ENCODE measurements at places on chromosomes 16 and 17.

DNA sequence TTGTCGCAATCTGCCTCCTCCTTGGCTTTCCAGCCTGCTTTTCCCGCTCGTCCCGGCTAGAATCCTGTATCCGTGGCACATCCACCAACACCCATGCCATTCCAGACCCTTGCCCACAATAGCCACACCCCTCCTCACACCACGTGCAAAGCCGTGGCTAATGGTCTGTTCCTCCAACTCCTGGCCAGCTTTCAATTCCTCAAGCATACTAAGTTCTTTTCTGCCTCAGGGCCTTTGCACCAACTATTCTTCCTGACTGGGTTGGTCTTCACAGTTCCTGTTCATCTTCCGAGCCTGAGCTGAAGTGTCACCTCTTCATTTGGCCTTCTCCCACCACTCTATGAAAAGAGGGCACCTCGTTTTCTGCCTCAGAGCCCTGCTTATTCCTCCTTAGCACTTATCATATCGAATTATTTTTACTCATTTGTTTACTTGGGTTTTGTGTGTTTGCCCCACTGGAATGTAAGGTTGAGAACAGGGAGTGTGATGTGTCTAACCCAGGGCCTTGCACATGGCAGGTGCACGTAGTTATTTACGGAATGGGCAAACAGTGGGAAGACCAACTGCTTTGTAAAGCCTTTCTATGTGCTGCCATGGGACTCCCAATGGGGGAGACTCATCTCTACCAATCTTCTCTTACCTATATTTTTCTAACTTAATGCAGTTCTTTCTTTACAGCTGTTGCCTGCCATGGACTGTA lies 69.0 kb downstream of the CDK5R1 start:
- DNase-seq: no peak

- no peak for DNase-seq
These were observed 36.4 kb upstream of the ARHGAP17 start for GRCh38 chr16:25051406-25052150.

- DNase-seq: no peak
These were observed 1066.7 kb upstream of the RBFOX1 start for GRCh38 chr16:6265968-6266367.

- DNase-seq: no peak
These were observed 2287.0 kb downstream of the TP53TG3F start for GRCh38 chr16:35746281-35746962.

GRCh38 chr16:2810651-2811050 lies 6.4 kb upstream of the PRSS21 start:
- DNase-seq: no peak

DNA sequence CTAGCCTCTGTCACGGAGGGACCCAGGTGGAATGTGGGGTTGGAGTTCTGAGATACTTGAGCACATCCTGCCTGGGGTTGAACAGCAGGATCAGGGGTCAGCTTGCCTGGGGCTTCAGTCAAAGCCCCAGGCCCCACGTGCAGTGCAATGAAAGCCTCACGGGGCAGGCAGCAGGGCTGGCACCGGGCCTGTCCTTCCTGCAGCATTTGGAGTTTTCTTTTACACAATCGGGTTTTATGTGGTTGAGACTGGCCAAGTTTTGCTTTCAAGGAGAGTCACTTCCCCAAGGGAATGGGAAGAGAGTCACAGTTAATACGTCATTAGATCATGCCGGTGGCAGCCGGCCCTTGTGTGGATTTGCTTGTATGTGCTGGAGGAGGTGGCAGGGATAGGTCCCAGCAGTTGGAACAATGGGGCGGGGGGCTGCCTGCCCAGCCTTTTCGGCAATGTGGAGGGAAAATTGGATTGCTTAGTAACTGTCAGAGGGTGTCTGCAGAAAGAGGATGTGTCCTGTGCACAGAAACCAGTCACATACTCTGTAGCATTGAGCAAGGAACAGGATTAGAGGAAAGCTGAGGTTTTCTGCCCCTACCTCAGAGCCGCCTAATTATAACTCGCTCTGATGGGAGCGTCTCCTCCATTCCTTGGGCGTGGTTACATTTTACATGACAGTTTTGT lies 4.5 kb downstream of the RMI2 start:
- DNase-seq: no peak

DNA sequence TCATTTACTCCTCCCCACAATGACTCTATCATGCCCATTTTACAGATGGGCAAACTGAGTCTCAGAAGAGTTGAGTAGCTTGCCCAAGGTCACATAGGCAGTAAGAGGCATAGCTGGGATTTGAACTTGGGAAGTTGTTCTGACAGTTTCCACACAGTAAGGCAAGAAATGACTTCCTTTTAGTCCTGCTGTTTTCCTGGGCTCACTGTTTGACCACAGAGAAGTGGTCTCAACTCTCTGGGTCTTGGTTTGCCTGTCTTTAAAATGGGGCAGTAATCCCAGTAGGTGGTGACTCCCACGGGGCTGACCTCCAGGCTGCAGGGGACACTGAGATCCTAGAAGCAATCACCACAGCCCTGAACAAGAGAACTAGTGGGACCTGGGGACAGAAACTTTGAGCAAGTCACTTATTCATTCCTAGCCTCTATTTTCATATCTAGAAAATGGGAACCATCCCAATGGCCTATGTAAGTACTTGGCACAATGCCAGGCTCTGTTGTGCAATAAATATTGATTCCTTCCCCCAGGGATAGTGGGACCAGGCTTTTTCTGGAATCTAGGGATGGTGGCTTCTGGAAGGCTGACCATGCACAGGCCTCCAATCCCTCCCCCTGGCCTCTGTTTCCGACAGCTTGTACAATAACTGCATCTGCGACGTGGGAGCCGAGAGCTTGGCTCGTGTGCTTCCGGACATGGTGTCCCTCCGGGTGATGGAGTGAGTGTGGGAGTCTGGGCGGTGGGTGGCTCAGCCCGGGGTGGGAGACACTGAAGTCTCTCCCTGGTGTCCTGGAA lies 20.5 kb downstream of the DEXI start:
- no peak for DNase-seq

- no peak for DNase-seq
These were observed 665.9 kb upstream of the SALL1 start for GRCh38 chr16:51816929-51817328.

GRCh38 chr17:19407601-19408345 lies 3.3 kb upstream of the RNF112 start:
- DNase-seq: no peak

DNA sequence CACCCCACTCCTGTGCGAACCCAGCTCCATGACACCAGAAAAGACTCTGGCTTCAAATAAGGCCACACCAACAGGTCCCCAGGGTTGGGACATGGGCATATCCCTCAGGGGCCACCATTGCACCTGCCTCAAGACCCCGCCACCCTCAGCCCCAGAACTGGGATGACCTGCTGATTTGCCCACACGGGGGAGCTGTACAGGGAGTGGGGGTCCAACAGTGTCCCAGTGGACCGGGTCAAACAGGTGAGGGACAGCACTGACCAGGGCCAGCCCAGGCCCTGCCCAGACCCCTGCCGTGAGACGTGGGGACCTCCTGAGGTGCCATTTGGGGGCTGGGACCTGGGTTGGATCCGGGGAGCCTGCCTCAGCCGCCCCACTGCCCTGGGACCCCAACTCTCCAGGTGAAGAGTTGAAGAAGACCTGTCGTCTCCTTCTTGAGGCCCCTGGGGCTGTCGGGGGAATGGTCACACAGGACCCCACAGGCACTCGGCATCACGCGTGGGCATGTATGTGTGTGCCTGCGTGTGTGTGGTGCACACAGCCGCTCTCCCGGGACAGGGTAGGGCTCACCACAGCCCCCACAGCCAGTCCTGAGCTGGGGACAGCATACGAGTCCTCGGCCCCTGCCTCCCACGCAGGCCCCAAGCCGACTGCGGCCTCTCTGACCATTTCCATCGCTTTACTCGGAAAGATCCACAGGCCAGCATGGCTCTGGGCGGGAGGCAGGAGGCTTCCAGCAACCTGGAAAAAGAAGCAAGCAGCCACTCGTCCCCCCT lies 34.2 kb upstream of the ZNF469 start:
- DNase-seq: no peak

Data from SK-N-MC (cell line).